Endothelial cell of coronary artery (primary cell): ENCODE measurements at places on chromosomes 5 and 9. TPM values are rescaled to one million over a fixed set of nuclear protein-coding genes. Genes with fewer than 3 reads are reported as not detected.

IFNA13 gene
- not detected in 2 replicates for total RNA-seq

KCNV2 gene
- total RNA-seq, result not detected in 2 replicates

CHMP5 gene
- 76.5 and 108 TPM in 2 replicates for total RNA-seq

FOXD4L4 gene
- 0.09 TPM in 2 replicates for total RNA-seq

FOXD1 gene
- 0.09 and 0.38 TPM in 2 replicates for total RNA-seq

ZNF354C gene
- total RNA-seq, result 4.0 and 7.6 TPM in 2 replicates

SH3GLB2 gene
- 23.4 and 40.7 TPM in 2 replicates for total RNA-seq

ANKRD34B gene
- not detected in 2 replicates for total RNA-seq

HEMGN gene
- total RNA-seq, result not detected in 2 replicates

LHX2 gene
- total RNA-seq, result not detected in 2 replicates

BTNL3 gene
- total RNA-seq, result not detected in 2 replicates

QRFP gene
- not detected in 2 replicates for total RNA-seq

SGTB gene
- 6.8 and 9.3 TPM in 2 replicates for total RNA-seq

PCDHB2 gene
- total RNA-seq, result 1.8 and 3.5 TPM in 2 replicates
